ENCODE measurements at places on chromosomes 7 and 10.

- no peak for DNase-seq
Observed at GRCh38 chr7:48058990-48059389, 23.6 kb downstream of the C7orf57 start.

GRCh38 chr7:28643188-28643569 lies 230.9 kb downstream of the CREB5 start:
- DNase-seq, result no peak

GRCh38 chr10:103706047-103706446 lies 149.3 kb downstream of the SH3PXD2A start:
- no peak for DNase-seq

DNA sequence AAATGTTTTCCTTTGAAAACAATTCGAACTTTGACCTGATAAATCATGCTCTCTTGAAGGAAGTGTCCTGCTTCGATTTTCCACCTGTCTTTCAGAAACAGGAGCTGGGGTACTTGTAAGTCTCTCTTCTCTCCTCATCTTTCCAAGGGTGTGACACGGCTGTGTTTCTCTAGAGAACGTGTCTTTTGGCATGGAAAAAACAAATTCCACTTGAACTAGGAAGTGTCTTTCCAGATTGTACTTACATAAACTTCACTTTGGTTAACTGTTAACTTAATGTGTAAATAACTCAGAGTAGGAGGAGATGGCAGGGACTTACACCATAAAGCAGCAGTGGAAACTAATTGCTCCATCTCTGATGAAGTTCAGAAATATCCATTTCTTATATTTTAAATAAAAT lies 4.2 kb upstream of the CALCR start:
- DNase-seq, result no peak

GRCh38 chr7:139585042-139585441 lies 61.6 kb downstream of the CLEC2L start:
- no peak for DNase-seq

GRCh38 chr10:77625379-77625778 lies 12.2 kb downstream of the KCNMA1 start:
- no peak for DNase-seq

- no peak for DNase-seq
Observed at GRCh38 chr10:31830887-31831286, 97.7 kb downstream of the ARHGAP12 start.

- DNase-seq, result no peak
Observed at GRCh38 chr7:116598861-116599260, 73.1 kb upstream of the MET start.

DNA sequence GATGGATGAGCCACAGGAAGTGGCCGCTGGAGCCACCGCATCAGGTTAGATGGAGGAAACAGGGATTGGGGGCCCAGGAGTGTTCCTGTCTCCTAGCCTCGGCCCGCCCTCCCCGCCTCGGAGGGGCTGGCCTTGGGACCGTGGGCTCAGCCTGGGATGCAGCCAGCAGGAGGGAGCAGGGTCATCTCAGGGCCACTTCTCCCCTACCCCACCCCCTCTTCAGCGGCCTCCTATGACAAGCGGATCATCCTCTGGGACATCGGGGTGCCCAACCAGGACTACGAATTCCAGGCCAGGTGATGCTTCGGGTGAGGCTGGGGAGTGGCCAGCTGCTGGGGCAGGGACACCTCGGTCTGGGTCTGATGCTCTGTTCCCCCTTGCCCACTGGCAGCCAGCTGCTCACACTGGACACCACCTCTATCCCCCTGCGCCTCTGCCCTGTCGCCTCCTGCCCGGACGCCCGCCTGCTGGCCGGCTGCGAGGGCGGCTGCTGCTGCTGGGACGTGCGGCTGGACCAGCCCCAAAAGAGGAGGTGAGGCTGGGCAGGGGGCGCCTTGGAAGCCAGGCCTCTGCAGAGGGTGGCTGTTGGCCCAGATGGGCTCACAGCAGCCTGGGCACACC lies 4.7 kb downstream of the LRWD1 start:
- no peak for DNase-seq
